ENCODE measurements at places on chromosomes 6 and 20.

DNA sequence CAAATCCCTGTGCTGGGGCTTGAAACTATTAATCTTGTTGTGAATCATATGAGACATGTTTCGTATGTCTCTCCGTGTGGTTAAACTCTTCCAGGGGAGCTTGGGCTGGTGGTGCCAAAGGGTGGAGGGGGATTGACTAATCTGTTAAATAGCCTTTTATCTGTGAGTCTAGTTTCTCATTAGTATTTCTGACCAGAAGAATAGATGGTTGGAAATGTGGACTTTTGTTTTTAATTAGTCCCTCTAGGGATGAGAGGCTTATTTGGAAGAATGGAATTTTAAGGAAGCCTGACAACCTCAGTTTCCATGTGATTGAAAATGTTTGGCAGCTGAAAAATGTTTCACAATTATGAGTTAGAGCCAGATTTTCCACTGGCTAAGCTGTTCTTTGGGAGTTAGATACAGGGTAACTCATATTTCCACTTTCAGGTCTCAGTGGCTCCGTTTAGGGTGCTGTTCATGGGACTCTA is 117.3 kb downstream of the BCKDHB start:
- DNase-seq = no peak

DNA sequence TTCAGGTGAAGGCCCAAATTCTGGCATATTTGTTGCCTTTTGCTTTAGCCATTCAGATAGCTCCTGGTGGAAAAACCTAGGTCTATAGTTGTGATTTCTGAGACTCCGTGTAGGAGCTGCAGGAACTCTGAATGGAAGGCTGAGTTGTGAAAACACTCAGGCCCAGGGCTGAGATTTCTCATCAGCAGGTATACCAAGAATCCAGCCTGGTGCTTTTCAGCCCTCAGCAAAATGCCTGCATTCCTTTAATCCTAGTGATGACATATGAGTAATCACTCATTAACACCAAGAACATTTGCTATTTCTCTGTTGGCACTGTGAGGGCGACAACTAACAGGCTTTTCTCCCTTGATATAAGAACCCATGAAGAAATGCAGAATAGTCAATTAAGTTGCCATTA is 546.1 kb upstream of the MAN1A1 start:
- DNase-seq = no peak

GRCh38 chr20:10898552-10898951 is 224.8 kb upstream of the JAG1 start:
- DNase-seq = no peak

GRCh38 chr20:14189794-14190402 is 147.5 kb downstream of the FLRT3 start:
- DNase-seq = no peak
